ENCODE measurements at places on chromosomes 12 and 14.

DNA sequence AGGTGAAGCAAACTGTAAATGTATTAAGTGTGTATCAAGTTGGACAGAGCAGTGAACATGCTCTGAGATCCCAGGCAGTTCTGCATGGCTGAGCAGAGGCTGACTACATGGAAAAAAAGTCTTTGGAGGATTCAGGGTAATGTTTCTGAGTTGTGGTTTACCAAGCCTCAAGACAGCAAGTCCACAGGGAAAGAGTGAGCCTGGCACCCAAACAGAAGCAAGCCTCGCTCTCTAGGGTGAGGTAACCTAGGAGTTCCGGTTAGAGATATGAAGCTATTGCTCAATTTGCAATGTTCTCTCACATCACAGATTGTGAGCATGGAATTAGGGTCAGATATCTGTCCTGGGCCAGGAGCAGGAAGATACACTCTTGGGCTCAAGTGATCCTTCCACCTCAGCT lies 158.6 kb downstream of the MON2 start:
- no peak for DNase-seq

DNA sequence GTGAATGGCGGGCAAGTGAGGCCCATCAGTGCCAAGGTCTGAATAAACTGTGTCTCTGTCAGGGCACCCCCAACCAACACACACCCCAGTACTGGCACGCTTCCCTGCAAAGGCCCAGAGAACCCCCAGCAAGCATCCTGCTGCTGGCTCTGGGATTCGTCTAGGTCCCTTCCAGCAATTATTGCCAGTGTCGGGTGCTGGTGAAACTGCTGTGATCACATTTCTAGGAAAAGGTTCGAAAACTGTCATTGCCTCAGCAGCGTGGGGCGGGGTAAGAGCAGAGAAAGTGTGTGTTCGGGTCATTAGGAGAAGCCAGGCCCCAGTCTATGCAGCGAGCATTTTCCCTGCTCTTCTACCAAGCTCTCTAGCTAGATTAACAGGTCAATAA lies 2.5 kb downstream of the FAM222A start:
- DNase-seq: no peak

GRCh38 chr12:1779783-1780182 lies 40.6 kb upstream of the LRTM2 start:
- no peak for DNase-seq

GRCh38 chr14:73861073-73861472 lies 9.4 kb downstream of the PTGR2 start:
- DNase-seq: no peak

DNA sequence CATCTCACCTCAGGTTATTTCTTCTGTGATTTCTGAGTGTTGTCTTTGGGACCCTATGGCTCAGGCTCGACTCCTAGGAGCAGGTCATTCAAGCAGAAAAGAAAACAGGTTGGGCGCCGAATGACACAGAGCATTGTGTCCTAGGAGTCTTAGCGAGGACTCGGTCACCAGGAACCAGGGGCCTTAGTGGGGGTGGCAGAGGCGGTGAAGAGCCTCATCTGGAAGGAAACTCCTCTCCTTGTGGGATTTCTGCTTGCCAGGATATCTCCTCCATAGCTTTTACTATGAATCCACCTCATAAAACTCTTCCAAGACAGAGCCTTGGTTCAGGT lies 630 bp downstream of the PLEKHH1 start:
- DNase-seq: no peak
